Neuronal stem cell (in vitro differentiated cells): ENCODE measurements at places on chromosomes 11 and 22.

DNA sequence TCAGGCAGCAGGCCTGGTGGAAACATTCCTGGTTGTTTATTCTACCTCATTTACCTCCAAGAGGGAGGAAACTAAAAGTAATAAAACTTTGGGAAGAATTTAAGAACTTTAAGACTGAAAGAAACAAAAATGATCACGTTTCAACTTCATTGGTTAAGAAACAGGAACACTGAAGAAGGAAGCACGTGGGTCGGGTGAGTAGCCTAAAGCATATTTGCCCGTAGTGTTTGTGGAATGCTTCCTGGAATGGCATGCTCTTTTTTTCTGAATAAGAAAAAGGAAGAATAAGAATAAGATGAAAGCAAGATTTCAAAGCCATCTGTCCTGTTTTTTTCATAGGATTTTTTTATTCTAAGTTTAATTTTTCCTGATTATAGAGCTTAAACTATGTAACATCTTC, 83.1 kb downstream of the WNT11 start:
- no peak overlapping the region for H3K27ac ChIP-seq
- DNase-seq: no peak

GRCh38 chr22:36584666-36585065, 55.7 kb upstream of the EIF3D start:
- no peak overlapping the region for H3K27ac ChIP-seq
- H3K36me3 ChIP-seq: no peaks in the 10 kb centered on the region
- H3K4me3 ChIP-seq: no peak overlapping the region
- no peaks in the 10 kb centered on the region for H3K27me3 ChIP-seq
- no peak for DNase-seq

GRCh38 chr11:120520091-120520822, 8.7 kb downstream of the GRIK4 start:
- no peaks in the 10 kb centered on the region for H3K36me3 ChIP-seq
- H3K27ac ChIP-seq: no peak overlapping the region
- DNase-seq: no peak

DNA sequence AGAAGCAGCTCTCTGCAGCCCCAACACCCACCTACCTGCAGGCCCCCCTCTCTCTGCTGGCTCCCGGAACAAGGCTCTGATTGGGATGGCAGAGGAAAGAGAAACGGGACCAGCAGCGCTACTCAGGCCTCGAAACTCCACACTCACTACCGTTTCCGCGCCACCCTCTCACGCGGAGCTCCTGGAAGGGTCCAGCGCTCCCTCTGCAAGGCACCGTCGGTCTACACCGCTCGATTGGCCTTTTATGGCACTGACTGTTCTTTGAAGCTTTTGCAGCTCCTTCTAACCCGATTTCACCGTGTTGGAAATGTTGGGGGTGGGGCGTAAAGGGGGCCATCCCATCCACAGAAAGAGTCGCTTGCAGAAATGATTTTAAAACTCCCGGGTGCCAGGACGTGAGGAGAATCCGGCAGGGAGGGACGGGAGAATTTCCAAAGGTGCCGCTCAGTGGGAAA, 323 bp upstream of the PANX1 start:
- H3K4me3 ChIP-seq: peak overlapping the region; percentile 88
- H3K4me1 ChIP-seq: peaks cover 14% of the 10 kb centered on the region
- no peak for DNase-seq
- no peaks in the 10 kb centered on the region for H3K27me3 ChIP-seq
- peak overlapping the region; percentile 62 for H3K27ac ChIP-seq
- H3K36me3 ChIP-seq: peaks cover 4% of the 10 kb centered on the region

- H3K27me3 ChIP-seq: no peaks in the 10 kb centered on the region
- no peak overlapping the region for H3K4me3 ChIP-seq
- DNase-seq: no peak
- no peaks in the 10 kb centered on the region for H3K4me1 ChIP-seq
These were observed 45.7 kb downstream of the BCL2L13 start for GRCh38 chr22:17684245-17684644.

DNA sequence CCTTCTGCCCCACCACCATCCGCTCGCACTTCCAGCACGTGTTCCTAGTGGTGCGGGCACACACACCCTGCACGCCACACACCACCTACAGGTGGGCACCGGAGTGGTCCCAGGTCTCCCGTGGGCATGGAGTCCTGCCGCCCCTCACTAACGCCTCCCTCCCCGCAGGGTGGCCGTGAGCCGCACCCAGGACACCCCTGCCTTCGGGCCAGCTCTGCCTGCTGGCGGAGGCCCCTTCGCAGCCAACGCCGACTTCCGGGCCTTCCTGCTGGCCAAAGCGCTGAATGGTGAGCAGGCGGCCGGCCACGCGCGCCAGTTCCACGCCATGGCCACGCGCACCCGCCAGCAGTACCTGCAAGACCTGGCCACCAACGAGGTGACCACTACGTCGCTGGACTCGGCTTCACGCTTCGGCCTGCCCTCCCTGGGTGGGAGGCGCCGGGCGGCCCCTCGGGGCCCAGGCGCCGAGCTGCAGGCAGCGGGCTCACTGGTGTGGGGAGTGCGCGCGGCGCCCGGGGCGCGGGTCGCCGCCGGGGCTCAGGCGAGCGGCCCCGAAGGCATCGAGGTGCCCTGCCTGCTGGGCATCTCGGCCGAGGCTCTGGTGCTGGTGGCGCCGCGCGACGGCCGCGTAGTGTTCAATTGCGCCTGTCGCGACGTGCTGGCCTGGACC, 8.5 kb downstream of the SIPA1 start:
- H3K27me3 ChIP-seq: peaks cover 20% of the 10 kb centered on the region
- no peaks in the 10 kb centered on the region for H3K36me3 ChIP-seq
- H3K4me3 ChIP-seq: no peak overlapping the region
- no peak for DNase-seq
- H3K27ac ChIP-seq: no peak overlapping the region

DNA sequence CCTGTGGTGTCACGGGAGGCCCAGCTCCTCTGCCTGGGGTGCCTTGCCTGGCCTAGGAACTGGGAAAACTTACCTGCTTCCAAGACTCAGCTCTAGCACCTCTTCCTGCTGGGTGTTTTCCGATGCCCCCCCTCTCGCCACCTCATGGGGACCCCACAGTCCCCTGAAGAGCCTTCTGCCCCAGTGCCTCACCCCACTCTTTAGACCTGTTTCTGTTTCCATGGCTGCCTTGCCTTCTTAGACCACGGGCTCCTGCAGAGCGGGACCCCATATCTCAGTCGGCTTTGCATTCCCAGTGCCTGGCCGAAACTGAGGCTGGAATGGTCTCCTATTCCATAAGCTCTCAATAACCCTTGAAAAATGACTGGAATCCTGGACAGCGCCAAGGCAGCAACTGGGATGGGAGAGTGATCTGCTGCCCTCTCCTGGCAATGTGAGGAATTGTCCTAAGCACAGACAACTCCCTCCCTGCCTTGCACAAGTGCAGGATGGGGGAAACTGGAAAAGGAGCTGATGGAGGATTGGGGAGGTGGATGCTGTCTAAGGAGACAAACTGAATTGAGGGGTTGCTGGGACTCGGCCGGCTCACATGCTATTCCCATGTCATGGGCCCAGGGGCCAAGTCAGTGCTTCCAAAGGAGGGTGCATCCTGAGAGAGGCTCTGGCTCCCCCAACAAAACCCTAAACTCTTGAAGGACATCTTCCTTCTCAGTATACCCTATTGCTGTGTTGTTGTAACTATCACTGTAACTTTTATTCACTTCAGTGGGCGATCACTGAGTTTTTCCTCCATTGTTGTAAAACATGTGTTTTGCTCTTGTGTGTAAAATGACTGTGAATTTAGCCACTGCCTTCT, 26.6 kb upstream of the IL17RA start:
- H3K4me3 ChIP-seq: no peak overlapping the region
- DNase-seq: peak; percentile 72
- no peaks in the 10 kb centered on the region for H3K36me3 ChIP-seq
- H3K27ac ChIP-seq: no peak overlapping the region
- peaks cover 2% of the 10 kb centered on the region for H3K4me1 ChIP-seq
- H3K27me3 ChIP-seq: no peaks in the 10 kb centered on the region

- no peak overlapping the region for H3K27ac ChIP-seq
- DNase-seq: no peak
- no peak overlapping the region for H3K4me3 ChIP-seq
- no peaks in the 10 kb centered on the region for H3K27me3 ChIP-seq
These were observed 16.2 kb downstream of the ARHGEF12 start for GRCh38 chr11:120352405-120352804.
